NCI-H446 (cell line): ENCODE measurements at places on chromosomes 13 and 19.

DNA sequence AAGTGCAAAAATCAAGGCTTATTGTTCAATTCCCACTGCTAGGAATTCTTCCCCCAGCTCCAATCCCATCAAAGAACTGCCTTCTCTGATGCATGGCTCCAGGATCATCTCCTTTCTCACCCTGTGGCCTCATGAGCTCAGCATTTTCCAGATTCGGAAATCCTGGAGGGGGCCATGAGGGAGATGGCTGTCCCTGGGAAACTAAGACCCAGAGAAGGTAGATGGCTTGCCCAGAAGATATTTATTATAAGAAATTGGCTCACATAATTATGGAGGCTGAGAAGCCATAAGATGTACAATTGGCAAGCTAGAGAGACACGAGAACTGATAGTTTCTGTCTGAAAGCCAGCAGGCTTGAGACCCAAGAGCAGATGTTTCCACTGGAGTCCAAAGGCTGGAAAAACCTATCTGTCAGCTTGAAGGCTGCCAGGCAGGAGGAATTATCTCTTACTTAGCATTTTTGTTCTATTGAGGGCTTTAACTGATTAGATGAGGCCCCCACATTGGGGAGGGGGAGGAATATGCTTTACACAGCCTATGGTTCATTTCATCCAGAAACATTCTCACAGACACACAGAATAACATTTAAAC lies 58.6 kb downstream of the GADD45B start:
- no peak for DNase-seq

GRCh38 chr13:26956522-26957142 lies 196.0 kb upstream of the GPR12 start:
- no peak for DNase-seq

DNA sequence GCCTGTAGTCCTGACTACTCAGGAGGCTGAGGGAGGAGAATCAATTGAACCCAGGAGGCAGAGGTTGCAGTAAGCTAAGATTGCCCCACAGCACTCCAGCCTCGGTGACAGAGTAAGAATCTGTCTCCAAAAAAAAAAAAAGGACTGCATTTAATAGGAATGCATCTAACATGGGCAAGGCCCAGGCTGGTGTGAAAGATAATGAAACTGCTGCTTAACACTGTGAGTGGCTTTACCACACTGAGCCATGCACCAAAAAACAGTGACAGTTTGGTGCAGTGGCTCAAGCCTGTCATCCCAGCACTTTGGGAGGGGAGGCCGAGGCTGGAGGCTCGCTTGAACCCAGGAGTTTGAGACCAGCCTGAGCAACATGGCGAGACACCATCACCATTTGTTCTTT lies 8.6 kb downstream of the GTF2F1 start:
- DNase-seq = no peak

GRCh38 chr13:21077076-21077787 lies 15.8 kb upstream of the LATS2 start:
- no peak for DNase-seq

GRCh38 chr19:42442833-42443232 lies at the start of gene CXCL17:
Gene CXCL17 (minus strand): TSS chr19:42442946. CDS start chr19:42442832, 114 bp downstream.
- DNase-seq = no peak

GRCh38 chr19:55484593-55485438 lies at the start of gene NAT14:
Gene NAT14 (plus strand): TSS chr19:55485188. CDS start chr19:55485709, 521 bp downstream.
- DNase-seq = peak; percentile 80

DNA sequence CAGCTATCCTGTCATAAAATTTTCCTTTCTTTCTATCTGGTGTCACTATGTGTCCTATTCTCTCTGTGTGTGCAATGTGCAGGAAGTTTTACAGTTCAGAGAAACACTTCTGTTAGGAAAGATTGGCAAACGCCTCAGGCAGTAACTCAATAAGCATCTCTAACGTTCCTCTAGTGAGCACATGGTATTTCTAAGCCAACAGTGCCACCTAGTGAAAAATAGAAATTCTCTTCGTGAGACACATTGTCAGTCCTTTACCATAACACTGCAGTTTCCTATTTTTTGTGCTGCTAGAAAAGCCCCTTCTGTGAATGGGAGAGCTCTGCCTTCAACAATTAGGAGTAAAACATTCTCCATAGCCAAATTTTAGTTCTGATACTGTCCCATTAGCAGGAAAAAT lies 50.7 kb downstream of the ZNF723 start:
- peak; percentile 0 for DNase-seq

- no peak for DNase-seq
Measured at GRCh38 chr13:109576331-109576813, 210.0 kb downstream of the IRS2 start.

- no peak for DNase-seq
Measured at GRCh38 chr19:52992109-52993004, 21.4 kb upstream of the ERVV-1 start.

DNA sequence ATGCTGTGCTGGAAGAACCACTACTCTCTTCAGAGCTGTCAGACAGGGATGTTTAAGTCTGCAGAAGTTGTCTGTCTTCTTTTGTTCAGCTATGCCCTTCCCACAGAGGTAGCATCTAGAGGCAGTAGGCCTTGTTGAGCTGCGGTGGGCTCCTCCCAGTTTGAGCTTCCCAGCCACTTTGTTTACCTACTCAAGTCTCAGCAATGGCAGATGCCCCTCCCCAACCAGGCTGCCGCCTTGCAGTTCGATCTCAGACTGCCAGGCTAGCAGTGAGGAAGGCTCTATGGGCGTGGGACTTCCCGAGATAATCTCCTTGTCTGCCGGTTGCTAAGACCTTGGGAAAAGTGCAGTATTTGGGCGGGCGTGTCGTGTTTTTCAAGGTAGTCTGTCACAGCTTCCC lies 42.1 kb upstream of the UQCRFS1 start:
- no peak for DNase-seq

GRCh38 chr19:34649886-34650543 lies 26.9 kb downstream of the SCGB2B2 start:
- DNase-seq = no peak

DNA sequence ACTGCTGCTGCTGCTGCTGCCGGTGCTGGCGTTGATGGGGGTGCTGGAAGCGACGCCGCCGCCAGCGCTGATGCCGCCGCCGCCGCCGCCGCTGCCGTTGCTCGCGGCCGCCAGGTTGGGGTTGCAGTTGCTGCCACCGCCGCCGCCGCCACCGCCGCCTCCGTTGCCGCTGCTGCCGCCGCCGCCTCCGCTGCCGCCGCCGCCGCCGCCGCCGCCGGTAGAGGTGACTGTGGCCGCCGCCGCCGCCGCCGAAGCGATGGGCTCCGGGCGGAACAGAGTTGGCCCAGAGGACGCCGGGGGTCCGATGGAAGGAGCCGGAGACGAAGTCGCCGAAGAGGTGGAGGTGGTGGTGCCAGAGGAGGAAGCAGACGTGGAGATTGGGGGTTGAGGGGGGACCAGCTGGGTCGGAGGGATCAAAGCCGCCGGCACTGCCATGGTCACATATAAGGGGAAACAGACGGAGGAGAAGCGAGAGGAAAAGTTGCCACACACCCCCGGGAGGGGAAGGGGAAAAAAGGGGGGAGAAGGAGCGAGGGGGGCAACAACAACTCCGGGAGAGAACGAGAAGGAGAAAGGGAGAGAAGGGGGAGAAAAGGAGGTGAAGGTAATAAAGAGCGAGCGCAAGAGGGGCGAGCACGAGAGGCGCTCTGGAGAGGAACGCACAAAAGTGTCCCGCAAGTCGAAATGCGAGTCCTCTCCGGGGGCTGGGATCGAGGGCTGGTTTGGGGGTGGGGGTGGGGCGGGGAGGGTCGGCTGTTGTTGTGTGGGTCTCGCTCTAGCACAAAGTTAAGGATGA lies 471 bp downstream of the DACH1 start:
- no peak for DNase-seq

GRCh38 chr19:6740589-6741343 lies 1.3 kb downstream of the TRIP10 start:
- no peak for DNase-seq

GRCh38 chr13:87234981-87235380 lies 436.2 kb upstream of the SLITRK5 start:
- no peak for DNase-seq

GRCh38 chr13:19862481-19863313 lies 752 bp downstream of the ZMYM5 start:
- peak; percentile 44 for DNase-seq

DNA sequence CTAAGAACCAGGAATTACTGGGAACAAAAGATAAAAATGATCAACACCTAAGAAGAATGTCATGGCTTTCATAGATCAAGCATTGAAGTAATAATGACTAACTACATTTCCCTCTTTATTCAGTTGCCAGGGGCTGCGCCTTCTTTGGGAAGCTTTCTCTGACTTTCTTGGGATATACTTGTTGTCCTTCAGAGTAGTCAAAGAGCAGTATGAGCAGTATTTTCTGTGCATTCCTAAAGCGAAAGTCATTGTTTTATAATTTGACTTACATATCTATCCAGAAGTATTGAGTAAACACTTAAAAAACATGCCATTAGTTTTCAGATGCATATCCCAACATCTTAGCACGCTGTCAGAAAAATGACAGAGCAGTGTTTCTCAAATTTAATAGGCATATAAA lies 2412.4 kb downstream of the PCDH9 start:
- no peak for DNase-seq

- DNase-seq = no peak
Measured at GRCh38 chr13:57056601-57057180, 84.0 kb upstream of the PRR20A start.

- DNase-seq = no peak
Measured at GRCh38 chr13:44197791-44198770, 175.5 kb upstream of the SERP2 start.

- DNase-seq = no peak
Measured at GRCh38 chr13:41916173-41916954, 44.5 kb downstream of the VWA8 start.

DNA sequence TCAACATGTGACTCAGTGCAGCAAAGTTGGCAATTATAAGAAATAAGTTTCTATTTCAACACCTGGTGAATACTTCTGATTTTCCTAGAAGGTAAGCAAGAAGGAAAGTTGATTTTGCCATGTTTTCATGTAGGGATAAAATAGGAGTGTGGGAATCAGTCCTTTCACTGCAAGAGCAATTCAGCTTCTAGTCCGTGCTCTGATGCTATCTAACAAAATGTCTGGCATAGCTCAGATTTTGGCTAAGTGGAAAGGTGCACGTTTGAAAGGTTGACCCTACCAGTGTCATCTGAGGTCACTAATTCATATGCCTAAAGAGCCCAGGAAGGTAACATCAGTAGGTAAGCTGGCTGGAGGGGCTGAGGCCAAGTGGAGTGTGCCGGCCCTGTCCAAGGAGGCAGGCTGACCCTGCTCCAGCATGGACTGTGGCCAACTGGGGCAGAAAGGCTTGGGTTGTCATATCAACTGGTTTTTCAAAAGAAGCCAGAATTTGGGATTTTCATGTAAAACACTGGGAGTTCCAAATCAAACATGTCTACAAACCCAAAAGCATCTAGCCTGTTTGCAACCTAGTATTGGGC lies 38.9 kb upstream of the MEDAG start:
- no peak for DNase-seq

GRCh38 chr19:50000841-50001557 lies 24.2 kb downstream of the VRK3 start:
- DNase-seq = no peak

DNA sequence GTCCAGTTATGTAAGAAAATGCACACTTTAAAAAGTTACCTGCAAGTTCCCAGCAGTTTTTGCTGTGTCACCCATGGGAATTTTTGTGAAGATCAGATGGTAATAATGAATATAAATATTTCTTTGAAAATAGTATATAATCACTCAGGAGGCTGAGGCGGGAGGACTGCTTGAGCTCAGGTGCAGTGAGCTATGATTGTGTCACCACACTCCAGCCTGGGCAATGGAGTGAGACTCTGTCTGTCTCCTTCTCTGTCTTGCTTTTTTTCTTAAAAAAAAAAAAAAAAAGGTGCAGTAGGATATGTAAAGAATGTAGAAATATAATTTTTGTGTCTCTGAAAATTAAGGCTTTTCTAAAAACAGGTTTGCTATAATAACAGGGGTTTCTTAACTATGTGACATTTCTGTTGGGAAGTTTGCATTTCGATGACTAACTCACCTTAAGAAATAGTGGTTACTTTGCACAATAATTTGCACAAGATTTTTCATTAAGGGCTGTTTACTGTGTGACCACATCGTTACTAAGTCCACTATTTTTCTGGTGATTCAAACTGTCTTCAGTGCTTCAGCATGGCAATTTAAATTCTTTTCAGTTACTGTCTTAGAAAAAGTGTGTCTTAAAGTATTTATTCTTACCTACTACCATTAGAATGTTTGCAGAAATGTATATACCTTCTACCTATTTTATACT lies 37.3 kb downstream of the DNAJC3 start:
- no peak for DNase-seq

DNA sequence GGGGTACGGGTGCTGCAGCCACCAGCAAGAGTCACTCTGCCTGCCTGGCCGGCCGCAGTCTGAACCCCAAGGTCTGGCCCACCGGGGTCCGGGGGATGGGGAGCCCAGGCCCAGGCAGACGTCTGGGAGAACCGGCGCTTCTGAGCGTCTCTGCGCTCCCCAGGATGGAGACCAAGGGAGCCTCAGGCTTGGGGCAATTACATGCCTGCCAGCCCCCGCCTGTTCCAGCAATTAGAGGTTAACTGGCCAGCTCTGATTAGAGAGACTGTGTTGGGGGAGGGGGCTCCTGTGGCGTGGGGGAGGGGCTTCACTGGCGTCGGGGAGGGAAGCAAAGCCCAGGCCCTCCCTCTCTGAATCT lies 11.9 kb downstream of the MEIS3 start:
- DNase-seq = no peak

DNA sequence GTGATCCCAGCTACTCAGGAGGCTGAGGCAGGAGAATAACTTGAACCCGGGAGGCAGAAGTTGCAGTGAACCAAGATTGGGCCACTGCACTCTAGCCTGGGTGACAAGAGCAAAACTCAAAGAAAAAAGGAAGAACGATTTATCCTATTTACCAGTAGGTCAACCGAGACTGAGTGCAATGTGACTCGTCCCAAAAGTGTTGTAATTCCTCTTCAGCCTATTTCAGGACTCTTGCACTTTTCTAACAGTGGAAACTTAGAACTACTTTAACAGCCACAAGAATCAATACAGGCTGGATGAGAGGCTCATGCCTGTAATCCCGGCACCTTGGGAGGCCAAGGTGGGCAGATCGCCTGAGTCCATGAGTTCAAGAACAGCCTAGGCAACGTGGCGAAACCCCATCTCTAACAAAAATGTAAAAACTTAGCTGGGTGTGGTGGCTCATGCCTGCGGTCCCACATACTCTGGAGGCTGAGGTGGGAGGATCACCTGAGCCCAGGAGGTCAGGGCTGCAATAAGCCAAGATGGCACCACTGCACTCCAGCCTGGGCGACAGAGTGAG lies 4.3 kb upstream of the NR1H2 start:
- no peak for DNase-seq

- no peak for DNase-seq
Measured at GRCh38 chr13:71493189-71493588, 373.8 kb downstream of the DACH1 start.

GRCh38 chr13:90502153-90502552 lies 845.3 kb upstream of the MIR17HG start:
- peak; percentile 67 for DNase-seq

DNA sequence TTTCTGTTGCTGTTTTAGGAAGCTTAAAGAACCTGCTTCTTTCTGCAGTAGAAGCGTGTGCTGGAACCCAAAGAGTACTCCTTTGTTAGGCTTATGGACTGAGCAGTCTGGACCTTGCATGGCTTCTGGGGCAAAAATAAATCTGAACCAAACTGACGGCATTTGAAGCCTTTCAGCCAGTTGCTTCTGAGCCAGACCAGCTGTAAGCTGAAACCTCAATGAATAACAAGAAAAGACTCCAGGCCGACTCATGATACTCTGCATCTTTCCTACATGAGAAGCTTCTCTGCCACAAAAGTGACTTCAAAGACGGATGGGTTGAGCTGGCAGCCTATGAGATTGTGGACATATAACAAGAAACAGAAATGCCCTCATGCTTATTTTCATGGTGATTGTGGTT lies 103.1 kb downstream of the TNFRSF19 start:
- DNase-seq = no peak

GRCh38 chr13:53004573-53004972 lies 24.0 kb upstream of the OLFM4 start:
- DNase-seq = no peak
